ENCODE measurements at places on chromosomes 7 and 10.

DNA sequence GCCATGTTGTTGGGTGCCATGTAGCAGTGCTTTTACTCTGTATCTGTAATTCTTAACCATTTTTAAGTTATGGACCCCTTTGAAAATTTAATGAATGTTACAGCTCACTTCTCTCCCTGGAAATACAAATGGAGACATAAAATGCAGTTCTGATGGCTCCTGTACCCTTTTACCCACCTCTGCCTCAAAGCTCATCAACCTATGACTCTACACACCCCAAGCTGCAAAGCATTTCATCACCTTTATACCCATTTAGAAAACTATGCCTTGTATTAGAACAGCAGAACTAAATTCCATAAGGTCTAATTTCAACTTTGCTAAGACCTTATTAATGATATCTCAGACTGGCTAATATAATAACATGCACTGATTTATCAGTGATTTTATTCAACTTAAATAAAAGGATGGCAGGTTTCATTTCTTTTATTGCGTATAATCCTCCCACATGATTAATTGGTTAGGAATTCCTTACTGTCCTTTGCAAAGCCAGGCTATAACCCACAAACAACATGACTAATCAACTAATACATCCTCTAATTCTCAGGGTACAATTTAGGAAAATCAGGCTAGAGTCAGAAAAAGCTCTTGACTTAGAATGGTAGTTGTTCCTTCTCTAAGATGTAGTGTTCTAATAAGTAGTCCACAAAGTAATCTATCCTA, 68.1 kb downstream of the CPEB3 start:
- DNase-seq, result no peak

DNA sequence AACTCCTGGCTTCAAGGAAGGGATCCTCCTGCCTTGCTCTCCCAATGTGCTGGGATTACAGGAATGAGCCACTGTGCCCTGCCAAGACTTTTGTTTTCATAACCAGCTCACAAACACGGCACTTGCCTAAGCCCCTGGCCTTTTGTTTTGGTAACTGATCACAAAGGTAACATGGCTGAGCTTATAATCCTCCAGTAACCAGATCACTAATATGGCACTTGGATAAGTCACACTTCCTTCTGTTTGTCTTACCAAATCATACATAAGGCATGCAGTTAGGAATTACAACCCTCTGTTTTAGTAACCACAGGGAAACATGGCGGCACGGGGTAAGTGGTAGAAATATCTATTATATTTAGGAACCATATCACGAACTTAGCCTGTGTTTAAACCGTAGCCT, 577.1 kb downstream of the CALN1 start:
- DNase-seq, result no peak

DNA sequence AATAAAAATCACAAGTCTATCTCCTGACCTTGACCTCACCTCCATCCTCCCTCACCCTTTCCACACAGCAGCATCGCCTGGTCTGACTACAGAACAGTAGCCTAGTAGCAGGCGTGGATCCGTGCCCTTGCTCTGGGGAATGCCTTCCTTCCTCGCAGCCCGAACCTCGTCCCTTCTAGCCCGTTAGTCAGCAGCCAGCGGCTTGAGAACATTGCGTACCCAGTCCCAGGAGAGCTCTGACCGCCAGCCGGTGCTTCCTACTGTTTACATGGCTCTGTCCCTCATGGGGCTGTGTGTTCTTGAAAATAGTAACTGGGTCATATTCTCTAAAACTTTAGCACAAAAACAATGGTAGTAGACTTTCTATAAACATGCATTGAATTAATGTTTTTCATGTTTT, 682.7 kb upstream of the IGFBP3 start:
- no peak for DNase-seq

DNA sequence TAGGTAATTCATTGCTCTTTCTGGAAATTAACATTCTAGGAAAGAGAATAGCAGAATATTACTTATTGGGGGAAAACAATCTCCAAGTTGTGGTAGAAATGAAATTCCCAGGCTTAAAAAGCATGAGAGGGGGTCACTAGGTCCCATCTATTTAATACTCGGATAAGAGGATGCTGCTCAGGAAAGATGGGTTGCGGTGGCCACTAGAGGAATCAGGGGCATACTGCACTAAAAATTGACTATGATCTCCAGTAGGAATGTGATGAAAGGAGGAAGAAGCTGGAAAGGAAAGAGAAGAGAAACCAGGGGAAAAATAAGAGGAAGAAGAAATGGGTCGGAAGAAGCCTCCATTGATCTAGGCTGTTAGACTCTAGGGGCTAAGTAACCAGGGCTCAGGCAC, 192.8 kb downstream of the GPAM start:
- DNase-seq, result no peak
